H1 (cell line): ENCODE measurements at places on chromosomes 1 and 21. TPM values are rescaled to one million over a fixed set of nuclear protein-coding genes. Genes with fewer than 3 reads are reported as not detected.

DNA sequence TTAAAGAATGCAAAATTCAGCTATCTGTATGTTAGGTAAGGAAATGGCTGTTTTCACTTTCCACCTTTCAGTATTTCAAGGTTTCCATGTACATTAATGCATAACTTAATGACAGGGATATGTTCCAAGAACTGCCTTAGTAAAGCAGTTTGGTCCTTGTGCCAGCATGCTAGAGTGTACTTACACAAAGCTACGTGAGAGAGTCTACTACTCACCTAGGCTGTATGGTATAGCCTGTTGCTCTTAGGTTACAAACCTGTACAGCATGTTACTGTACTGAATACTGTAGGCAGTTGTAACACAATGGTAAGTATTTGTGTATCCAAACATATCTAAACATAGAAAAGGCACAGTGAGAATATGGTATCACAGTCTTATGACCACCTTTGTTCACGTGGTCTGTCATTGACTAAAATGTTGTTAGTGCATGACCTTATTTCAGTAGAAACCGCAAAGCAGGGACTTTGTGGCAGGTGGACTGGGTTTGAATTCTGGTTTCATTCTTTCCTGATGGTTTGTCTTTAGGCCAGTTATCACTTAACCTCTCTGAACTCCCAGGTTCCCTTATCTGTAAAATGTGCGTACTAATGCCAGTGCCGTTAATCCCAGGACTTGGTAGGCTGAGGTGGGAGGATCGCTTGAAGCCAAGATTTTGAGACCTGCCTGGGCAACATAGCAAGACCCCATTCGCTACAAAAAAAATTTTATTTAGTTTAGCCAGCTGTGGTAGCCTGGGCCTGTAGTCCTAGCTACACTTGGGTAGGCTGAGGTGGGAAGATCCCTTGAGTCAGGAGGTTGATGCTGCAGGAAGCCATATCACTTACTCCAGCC lies 4.9 kb downstream of the SMYD2 start:
- H3K4me1 ChIP-seq = peaks cover 9% of the 10 kb centered on the region
- H3K36me3 ChIP-seq = no peaks in the 10 kb centered on the region
- H3K27ac ChIP-seq = no peak overlapping the region
- H3K4me3 ChIP-seq = no peak overlapping the region
- H3K27me3 ChIP-seq = peaks cover 42% of the 10 kb centered on the region
- no peak for DNase-seq

DNA sequence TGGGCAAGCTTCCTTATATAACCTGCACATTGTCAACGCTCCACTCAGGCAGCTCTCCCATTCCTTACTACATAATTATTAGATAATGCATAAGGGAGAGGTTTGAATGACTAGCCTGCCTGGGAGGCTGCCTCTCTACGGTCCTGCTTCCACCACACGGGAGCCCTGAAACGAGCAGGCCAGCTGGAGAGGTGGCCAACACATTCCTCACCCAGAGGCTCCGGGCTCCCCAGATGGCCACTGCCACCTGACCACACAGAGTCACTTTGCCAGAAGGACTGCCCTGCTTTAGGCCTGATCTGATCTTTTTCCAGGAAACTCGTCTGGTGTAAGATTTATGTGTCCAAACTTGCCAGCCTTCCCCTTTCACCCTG lies 27.9 kb downstream of the HIVEP3 start:
- no peaks in the 10 kb centered on the region for H3K4me1 ChIP-seq
- no peaks in the 10 kb centered on the region for H3K27me3 ChIP-seq
- no peak overlapping the region for H3K27ac ChIP-seq
- H3K4me3 ChIP-seq = no peak overlapping the region
- no peaks in the 10 kb centered on the region for H3K36me3 ChIP-seq

Gene CFHR3
- 0.52 and 1.0 TPM in 2 replicates for total RNA-seq

Gene DRAXIN
- total RNA-seq = 17.6 and 18.9 TPM in 2 replicates

DNA sequence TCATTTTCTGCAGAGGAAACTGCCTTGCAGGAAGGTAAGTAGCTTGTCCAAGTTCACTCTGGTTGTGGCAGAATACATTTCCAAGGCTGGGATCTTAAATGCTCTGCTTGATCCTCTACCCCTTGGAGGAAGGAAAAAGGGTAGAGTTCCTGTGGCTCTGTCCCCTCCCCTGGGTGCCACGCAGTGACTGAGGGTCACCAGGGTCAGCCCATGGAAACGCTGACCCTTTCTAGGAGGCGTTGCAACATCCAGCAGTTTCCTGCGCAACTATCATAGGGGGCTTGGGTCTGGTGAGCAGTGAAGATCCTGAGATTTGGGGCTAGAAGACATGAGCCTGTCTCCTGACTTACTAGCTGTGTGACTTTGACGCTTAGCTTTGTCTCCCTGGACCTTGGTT lies 29.4 kb upstream of the EPS8L3 start:
- no peaks in the 10 kb centered on the region for H3K36me3 ChIP-seq
- DNase-seq = no peak
- H3K4me1 ChIP-seq = peaks cover 6% of the 10 kb centered on the region
- H3K4me3 ChIP-seq = no peak overlapping the region
- H3K27ac ChIP-seq = no peak overlapping the region
- H3K27me3 ChIP-seq = no peaks in the 10 kb centered on the region

- no peaks in the 10 kb centered on the region for H3K4me1 ChIP-seq
- H3K27ac ChIP-seq = no peak overlapping the region
- DNase-seq = no peak
- no peaks in the 10 kb centered on the region for H3K27me3 ChIP-seq
Observed at GRCh38 chr21:44083631-44084291, 23.4 kb upstream of the PWP2 start.

Gene KRTAP12-2
- total RNA-seq = not detected in 2 replicates

DNA sequence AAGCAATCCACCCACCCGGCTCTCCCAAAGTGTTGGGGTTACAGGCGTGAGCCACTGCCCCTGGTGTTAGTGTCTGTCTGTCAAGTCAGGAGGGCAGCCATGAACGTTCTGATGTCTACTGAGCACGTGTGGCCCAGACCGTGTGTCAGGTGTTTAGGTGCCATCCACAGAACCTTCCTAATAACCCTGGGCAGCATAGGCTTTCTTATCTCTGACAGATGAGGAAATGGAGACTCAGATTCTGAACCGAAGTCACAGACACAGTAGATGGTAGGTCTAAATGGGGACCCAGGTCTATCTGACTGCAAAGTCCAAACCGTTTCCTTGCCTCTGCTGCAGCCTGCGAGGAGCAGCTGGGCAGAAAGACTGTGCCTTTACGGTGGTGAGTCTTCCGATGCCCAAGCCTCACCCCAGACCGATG lies 622 bp upstream of the IL6R start:
- peaks cover 28% of the 10 kb centered on the region for H3K27me3 ChIP-seq
- H3K36me3 ChIP-seq = no peaks in the 10 kb centered on the region
- H3K4me1 ChIP-seq = peaks cover 8% of the 10 kb centered on the region; the same call in 1 of the 2 replicates
- no peak overlapping the region for H3K27ac ChIP-seq

- no peaks in the 10 kb centered on the region for H3K4me1 ChIP-seq
- DNase-seq = no peak
- H3K36me3 ChIP-seq = no peaks in the 10 kb centered on the region; the same call in 1 of the 2 replicates
- no peak overlapping the region for H3K4me3 ChIP-seq
- H3K27ac ChIP-seq = no peak overlapping the region
Observed at GRCh38 chr1:25977801-25978200, 20.1 kb downstream of the PAFAH2 start.

Gene S100A7A
- not detected in 2 replicates for total RNA-seq
